Stimulated activated CD8-positive, alpha-beta memory T cell treated with anti-CD3 and anti-CD28 coated beads, Interleukin-2, amount 100 ng/mL, for 48 hours (primary cell): ENCODE measurements at places on chromosomes 12 and 14.

DNA sequence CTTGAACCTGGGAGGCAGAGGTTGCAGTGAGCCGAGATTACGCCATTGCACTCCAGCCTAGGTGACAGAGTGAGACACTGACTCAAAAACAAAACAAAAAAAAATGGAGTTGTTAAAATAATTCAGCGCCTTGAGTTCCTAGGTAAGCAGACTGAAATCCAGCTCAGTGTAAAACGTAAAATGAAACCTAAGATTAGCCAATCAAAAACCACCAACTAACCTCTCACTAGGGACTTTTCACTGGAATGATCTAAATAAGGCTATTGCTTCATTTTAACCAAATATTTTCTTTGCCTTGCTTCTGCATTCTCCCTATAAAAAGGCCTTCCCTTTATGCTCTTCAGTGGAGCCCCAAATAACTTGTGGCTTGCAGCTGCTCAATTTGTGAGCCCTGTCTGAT, 91.6 kb upstream of the HIF1A start:
- no peak for DNase-seq

DNA sequence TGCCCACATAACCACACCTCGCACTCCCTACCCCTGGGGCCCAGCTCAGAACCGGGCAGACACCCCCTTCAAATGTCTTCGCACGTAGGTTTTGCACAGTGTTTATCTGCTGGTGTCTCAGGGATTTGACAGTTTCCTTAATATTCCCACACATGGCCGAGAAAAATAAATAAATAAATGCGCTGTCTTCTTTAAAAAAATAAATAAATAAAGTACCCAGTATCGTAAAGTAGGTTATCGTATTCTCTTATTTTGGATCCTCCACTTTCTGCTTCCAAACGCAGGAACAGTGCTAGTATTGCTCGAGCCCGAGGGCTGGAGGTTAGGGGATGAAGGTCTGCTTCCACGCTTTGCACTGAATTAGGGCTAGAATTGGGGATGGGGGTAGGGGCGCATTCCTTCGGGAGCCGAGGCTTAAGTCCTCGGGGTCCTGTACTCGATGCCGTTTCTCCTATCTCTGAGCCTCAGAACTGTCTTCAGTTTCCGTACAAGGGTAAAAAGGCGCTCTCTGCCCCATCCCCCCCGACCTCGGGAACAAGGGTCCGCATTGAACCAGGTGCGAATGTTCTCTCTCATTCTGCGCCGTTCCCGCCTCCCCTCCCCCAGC, 710 bp upstream of the FOS start:
- DNase-seq = no peak

GRCh38 chr12:121894633-121895032, 6.0 kb downstream of the PSMD9 start:
- no peak for DNase-seq

- no peak for DNase-seq
Observed at GRCh38 chr12:52291267-52291935, at the start of gene KRT81. TSS of gene KRT81 (minus strand) at chr12:52291534. CDS start at chr12:52291465, 69 bp downstream.

GRCh38 chr12:83110424-83110823, 423.7 kb downstream of the TMTC2 start:
- no peak for DNase-seq

- no peak for DNase-seq
Observed at GRCh38 chr12:28378736-28379135, 188.5 kb downstream of the CCDC91 start.

DNA sequence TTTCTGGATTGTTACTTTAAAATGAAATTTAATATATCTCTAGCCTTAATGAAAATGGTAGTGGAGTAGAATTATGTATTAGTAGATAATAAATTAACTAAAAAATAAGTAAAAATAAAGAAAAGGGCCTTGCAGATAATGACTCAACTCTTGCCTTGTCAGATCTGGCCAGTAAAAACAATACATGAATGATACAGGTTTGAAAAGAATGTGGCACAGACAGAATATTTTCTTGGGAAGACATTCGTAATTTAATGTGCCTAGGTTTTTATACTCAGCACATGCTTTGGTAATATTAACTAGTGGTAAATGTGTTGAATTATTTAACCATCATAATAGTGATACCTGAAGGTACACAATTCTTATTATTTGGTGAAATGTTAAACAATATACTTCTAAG, 28.3 kb downstream of the ATF7IP start:
- DNase-seq = no peak

DNA sequence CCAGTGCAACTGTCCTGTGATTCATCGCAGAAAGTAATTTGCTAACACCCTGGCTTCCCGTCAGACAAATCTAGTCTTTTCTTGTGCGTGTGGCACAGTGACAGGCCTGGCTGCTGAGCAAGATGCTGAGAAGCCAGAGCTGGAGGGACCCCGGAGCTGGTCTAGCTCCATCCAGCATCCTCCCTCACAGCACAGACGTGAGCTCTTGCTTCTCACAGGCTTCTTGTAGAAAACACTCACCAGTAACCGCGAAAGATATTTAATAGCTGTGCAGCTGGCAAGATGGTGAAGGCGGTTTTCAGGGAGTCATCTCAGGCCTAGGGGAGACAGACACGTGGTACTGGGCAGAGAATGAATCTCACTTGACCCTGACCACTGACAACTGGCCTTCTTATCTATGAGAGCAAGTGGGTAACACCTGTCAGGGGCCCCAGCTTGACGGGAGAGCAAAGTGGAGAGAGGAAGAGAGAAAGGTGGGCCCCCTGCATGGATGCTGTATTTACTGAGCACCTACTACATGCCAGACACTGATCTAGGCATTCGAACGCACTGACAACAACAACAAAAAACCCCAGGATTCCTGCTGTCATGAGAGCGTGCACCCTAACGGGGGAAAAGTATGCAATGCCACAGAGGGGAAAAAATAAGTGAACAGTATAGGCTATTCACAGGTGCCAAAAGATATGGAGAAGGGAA, 63.3 kb downstream of the CCDC88C start:
- no peak for DNase-seq
